ENCODE measurements at places on chromosomes 3 and 15. TPM values are rescaled to one million over a fixed set of nuclear protein-coding genes. Genes with fewer than 3 reads are reported as not detected.

The CDAN1 gene
- 4.7 TPM for total RNA-seq

The NOX5 gene
- not detected for total RNA-seq

The CLDN18 gene
- total RNA-seq: not detected

DNA sequence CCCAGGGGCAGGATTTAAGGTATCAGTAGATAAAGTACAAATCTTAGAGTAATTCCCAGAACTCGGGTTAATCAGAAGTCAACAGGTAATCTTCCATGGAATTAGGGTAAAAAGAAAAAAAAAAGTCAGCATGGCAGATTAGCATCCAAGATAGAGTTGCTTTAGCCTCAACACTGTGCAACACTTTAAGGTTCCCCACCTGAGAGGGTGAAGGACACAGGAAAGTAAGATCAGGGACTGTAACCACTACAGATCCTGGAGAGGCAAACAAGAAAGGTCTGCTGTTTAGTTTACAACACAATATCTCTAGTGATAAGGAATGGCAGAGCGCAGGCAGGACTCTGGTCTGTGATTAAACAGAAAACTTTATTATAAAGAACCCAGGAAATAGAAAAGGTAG, 4.1 kb upstream of the PHLDB2 start:
- H3K4me1 ChIP-seq: peaks cover 5% of the 10 kb centered on the region
- H3K27ac ChIP-seq: no peak overlapping the region
- no peaks in the 10 kb centered on the region for H3K36me3 ChIP-seq

DNA sequence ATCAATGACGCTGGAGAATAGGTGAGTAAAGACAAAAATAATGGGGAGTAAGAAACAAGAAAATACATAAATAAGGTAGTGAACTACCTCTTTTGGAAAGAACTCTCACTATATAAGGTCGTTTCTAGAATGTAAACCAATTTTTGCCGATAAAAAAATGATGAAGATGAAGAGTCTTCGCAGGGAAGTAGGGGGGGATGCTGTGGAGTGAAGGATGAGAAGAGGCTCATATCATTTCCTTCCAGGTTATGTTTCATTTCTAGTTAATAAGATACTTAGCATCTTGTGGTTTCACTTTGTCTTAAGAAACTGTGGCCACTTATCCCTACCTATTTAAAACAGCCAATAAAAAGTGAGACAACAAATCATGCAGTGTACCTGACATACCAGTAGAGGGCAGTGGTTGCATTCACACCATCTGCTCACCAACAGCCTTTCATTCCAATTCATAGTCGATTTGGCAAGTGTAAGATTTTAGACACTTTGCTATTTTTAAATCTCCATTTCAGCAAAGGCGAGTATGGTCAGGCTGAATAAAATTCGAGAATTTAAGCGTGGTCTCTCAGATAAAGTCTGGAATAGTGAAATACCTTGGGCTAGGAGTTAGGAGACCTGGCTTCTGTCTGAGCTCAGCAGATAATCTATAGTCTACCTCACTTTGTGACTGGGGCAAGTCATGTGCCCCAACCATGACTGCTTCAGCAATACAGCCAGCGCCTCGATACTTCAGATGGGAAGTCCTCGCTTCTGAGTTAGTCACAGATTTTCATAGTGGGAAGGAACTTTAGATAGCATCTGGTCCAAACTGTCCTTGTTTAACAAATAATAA, 28.9 kb upstream of the ICE2 start:
- no peaks in the 10 kb centered on the region for H3K4me1 ChIP-seq
- DNase-seq: peak; percentile 77
- no peaks in the 10 kb centered on the region for H3K27me3 ChIP-seq
- H3K36me3 ChIP-seq: peaks cover 16% of the 10 kb centered on the region

DNA sequence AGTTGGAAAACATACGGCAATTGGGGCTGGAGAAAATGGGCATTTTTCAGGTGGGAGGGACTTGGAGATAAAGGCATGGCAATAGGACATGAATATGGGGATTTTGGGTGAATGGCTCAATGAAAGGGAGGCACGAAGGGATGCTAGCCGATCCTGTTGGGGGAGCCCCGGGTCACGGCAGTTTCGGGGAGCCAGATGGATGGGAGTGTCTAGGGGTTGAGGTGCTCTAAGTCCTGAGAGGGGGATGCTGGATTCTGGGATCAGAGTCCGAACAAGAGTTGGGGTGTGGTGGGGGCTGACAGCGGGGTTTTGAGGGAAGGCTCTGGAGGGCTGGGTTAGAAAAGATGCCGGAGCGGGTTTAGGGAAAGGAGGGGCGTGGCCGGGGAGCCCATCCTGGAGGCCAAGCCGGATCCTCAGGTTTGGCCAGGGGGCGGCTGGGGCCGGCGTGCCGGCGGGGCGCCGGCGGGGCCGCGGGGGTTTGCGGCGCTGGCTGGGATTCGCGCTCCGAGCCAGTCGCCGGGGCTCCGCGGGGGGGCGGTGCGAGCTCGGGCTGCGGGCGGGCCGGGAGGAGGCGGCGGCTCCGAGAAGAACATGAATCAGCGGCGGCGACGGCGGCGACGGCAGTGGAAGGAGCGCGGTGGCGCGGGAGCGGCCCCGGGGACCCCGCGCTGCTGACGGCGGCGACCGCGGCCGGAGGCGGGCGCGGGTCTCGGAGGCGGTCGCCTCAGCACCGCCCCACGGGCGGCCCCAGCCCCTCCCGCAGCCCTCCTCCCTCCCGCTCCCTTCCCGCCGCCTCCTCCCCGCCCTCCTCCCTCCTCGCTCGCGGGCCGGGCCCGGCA, at the start of gene TYRO3:
Gene TYRO3 (plus strand): TSS at position 813 of the 839 bp plus-strand sequence. CDS start 46 bp downstream, outside the sequence.
- peaks cover 27% of the 10 kb centered on the region for H3K4me1 ChIP-seq
- H3K36me3 ChIP-seq: no peaks in the 10 kb centered on the region
- DNase-seq: no peak
- no peaks in the 10 kb centered on the region for H3K27me3 ChIP-seq
- peak within 1 kb of the TSS; percentile 62 for H3K4me3 ChIP-seq
- peak within 1 kb of the TSS; percentile 31 for H3K27ac ChIP-seq

DNA sequence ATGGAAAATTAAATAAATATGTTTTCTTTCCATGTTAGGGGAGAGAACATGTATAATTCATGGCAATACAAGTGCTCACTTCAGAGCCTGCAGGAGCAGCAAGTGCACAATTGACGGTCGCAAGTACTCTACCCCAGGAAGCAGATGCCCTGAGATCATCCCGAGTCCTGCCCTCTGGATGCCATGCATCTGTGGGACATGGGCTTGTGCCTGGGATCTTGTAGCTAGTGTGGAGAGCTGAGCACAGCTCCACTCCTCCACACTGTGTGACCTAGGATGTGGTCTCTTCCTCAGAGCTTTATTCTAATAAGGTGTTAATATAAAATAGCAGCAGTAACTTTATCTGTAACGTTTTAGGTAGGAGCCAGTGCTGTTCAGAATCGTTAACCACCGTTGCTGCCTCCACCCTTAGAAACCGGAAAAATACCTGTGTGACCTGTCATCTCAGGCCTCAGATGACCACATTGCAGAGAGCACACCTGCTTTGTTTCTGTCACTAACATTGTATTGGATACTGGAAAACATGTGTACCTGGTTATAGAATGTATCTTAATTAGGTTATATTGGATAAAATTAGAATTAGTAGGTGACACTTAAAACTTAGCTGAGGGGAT, 105.0 kb upstream of the GOLGA6L6 start:
- no peak overlapping the region for H3K4me3 ChIP-seq
- no peak overlapping the region for H3K27ac ChIP-seq
- H3K36me3 ChIP-seq: no peaks in the 10 kb centered on the region
- H3K4me1 ChIP-seq: no peaks in the 10 kb centered on the region
- DNase-seq: no peak
- no peaks in the 10 kb centered on the region for H3K27me3 ChIP-seq

DNA sequence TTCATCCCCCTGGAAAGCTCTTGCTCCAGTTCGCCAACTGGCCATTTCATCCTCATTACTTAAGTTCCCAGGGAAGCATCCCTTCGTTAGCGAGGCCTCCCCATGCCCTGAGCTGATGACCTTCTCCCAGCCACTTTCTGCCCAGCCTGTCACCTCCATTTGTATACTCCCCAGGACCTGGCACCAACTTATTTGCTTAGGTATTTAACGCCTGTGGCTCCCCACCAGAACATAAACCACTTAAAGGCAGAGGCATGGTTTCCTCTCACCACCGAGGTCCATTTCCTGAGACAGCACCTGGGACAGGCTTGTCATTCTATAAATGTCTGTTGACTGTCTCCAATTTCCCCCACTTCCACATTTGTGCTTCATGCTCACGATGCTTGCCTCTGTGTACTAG, 189.0 kb downstream of the ZNF621 start:
- H3K27ac ChIP-seq: no peak overlapping the region
- H3K4me1 ChIP-seq: no peaks in the 10 kb centered on the region
- no peaks in the 10 kb centered on the region for H3K36me3 ChIP-seq
- H3K4me3 ChIP-seq: no peak overlapping the region

DNA sequence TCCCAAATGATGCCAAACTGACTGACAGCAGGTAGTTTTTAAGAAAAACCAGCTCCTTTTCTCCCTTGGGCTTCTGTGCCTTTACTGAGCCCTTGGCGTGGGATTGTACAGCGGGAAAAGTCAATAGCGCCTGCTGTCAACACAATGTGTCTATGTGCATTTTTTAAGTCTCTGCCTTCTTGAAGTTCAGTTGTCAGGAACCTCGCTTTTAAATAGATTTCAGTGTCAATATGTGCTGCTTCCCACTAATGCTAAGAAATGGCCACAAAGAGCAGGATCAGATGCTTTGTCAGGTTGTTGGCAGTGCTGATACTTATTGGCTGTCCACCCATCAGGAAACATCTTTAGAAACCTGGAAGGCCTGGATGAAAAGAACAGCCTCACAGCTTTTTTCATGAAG, 424.4 kb downstream of the C3orf38 start:
- DNase-seq: no peak
- no peak overlapping the region for H3K27ac ChIP-seq
- H3K4me1 ChIP-seq: no peaks in the 10 kb centered on the region
- H3K4me3 ChIP-seq: no peak overlapping the region
- H3K36me3 ChIP-seq: no peaks in the 10 kb centered on the region
